ENCODE measurements at places on chromosomes 1 and 21.

DNA sequence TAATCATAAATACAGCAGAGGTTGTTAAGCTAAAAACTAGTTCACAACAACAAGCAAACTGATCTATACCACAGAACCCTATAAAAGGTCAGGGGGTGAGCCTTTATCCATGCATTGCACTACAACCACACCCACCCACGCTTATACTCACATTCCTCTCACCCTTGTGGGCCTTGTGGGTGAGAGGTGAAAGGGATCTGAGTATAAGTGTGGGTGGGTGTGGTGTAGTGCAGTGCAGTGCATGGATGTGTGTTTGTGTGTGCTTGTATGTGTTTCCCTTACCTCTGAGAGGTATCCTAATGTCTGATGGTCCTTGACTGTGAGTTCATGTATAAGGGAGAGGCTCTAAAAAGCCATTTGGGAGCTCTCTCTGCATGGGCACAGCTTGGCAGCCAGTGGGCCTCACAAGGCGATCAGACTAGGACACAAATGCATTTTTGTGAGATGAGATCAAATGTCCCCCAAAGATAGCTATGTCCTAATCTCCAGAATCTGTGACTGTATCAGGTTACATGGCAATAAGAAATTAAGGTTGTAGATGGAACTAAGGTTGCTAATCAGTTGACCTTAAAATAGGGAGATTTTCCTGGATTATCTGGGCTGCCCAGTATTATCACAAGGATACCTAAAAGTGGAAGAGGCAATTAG, 95.5 kb upstream of the DPT start:
- DNase-seq: no peak
- H3K4me1 ChIP-seq: no peaks in the 10 kb centered on the region
- no peaks in the 10 kb centered on the region for H3K27me3 ChIP-seq
- H3K36me3 ChIP-seq: no peaks in the 10 kb centered on the region
- no peak overlapping the region for H3K27ac ChIP-seq

GRCh38 chr1:180482425-180483275, 19.7 kb downstream of the ACBD6 start:
- H3K27ac ChIP-seq: no peak overlapping the region
- H3K27me3 ChIP-seq: no peaks in the 10 kb centered on the region
- no peak overlapping the region for H3K4me3 ChIP-seq
- H3K36me3 ChIP-seq: peaks cover 16% of the 10 kb centered on the region
- H3K4me1 ChIP-seq: peaks cover 10% of the 10 kb centered on the region

DNA sequence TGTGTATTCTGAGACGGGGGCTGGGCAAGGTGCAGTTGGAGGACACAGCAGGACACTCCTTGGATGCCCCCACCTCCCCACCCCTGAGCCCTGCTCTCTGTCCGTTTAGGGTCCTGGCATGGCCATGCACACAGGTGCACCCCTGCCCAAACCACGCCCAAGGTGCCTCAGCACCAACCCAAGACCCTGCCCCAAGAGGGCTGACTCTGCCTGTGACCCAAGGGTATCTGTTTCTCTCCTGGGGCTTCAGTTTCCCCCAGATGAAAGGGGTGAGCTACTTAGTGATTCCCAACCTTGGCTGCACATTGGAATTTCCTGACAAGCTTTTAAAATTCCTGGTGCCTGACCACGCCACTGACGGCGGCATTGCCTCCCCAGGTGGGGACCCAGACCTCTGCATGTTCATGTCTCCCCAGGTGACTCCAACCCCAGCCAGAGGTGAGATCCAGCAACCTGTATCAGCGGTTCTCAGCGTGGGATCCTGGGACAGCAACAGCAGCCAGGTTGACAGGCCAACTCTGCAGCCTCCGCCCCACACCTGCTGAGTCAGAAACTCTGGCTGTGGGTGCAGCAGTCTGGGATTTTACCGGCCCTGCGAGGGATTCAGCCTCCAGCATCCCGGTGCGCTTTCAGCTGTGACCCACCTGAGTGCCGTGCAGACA, 483.4 kb downstream of the NPHP4 start:
- no peak for DNase-seq
- peaks cover 20% of the 10 kb centered on the region for H3K27me3 ChIP-seq
- no peak overlapping the region for H3K4me3 ChIP-seq

- no peak overlapping the region for H3K27ac ChIP-seq
- peaks cover 17% of the 10 kb centered on the region for H3K4me1 ChIP-seq
- DNase-seq: no peak
- H3K4me3 ChIP-seq: no peak overlapping the region
- H3K36me3 ChIP-seq: no peaks in the 10 kb centered on the region
- no peaks in the 10 kb centered on the region for H3K27me3 ChIP-seq
These were observed 62.6 kb downstream of the STYXL2 start for GRCh38 chr1:167156466-167156865.

DNA sequence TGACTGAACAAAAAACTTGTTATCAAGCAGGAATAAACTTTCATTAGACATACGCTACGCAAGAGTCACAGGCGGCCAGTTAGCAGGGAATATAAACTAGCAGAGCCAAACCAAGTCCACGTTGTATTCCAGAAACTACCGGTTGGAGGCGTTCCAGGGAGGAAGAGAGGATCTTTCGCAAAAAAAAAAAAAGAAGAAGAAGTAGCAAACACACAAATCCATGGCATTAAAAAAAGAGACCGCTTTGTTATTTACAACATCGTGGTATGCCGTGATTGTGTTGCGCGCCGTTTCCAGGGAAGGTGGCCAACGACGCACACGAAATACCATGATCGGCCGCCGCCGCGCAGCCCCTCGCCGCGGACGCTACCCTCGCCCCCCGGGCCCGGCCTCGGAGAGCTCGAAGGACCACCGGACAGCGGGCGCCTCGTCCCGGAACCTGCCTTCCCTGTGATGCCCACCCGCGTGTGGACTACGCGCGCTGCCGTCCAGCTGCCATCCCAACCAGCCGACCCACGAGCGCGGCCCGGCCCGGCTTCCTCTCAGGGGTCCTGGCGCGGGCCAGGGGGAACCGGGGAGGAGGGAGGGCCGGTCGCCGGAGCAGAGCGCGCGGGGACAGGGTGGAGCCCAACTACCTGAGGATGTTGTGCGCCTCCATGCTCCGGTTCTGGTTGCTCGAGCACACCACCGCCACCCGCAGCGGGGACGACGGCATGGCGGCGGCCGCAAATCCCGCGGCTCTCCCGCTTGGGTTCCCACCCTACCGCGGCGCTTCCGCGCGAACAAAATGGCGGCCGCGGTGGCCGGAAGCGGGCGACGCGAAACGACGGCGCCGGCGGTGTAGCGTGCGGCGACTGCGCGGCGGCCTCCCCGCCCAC, 581 bp downstream of the SSU72 start:
- H3K27me3 ChIP-seq: no peaks in the 10 kb centered on the region
- peak overlapping the region; percentile 90 for H3K27ac ChIP-seq
- H3K4me1 ChIP-seq: peaks cover 36% of the 10 kb centered on the region
- H3K4me3 ChIP-seq: peak overlapping the region; percentile 76
- no peak for DNase-seq

DNA sequence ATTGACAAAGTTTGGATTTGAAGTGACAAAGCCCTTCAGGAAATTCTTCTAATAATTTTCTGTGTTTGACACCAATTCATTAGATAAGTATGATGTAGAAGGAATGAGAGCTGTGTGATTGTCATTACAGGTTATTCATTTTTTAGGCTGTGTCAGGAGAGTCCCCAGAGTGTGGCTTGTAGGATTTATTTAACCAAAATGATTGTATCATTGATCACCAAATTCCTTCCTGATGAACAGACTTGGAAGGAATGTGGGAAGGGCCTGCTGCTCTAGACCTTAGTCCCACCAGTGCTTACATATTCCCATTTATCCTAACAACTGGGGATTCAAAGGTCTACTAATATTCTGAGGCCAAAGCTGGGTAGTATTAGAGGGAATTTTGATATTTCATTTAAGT, 383.3 kb upstream of the KAZN start:
- peaks cover 2% of the 10 kb centered on the region for H3K36me3 ChIP-seq
- DNase-seq: no peak
- H3K4me1 ChIP-seq: no peaks in the 10 kb centered on the region

DNA sequence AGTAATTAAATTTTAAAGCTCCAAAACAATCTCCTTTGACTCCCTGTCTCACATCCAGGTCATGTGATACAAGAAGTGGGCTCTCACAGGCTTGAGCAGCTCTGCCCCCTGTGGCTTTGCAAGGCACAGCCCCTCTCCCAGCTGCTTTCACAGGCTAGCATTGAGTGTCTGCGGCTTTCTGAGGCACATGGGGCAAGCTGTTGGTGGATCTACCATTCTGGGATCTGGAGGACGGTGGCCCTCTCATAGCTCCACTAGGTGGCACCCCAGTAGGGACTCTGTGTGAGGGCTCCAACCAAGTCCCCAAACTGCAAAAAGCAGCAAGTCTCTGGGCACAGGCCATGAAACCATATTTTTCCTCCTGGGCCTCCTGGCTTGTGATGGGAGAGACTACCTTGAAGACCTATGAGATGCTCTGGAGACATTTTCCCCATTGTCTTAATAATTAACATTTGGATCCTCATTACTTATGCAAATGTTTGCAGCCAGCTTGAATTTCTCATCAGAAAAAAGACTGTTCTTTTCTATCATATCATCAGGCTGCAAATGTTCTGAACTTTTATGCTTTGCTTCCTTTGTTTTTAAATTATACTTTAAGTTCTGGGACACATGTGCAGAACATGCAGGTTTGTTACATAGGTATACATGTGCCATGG, 554.1 kb upstream of the OLFM3 start:
- H3K27ac ChIP-seq: no peak overlapping the region
- no peak for DNase-seq
- no peak overlapping the region for H3K4me3 ChIP-seq
- peaks cover 9% of the 10 kb centered on the region for H3K27me3 ChIP-seq
- H3K36me3 ChIP-seq: no peaks in the 10 kb centered on the region

Data from chondrocyte (in vitro differentiated cells).